ENCODE measurements at places on chromosomes 16 and 17. TPM values are rescaled to one million over a fixed set of nuclear protein-coding genes. Genes with fewer than 3 reads are reported as not detected.
A peak's percentile ranks its signal among the peaks of the same experiment; 100 is the strongest.

Gene MYCBPAP
- total RNA-seq = 1.3 TPM

Gene OTOA
- 0.10 TPM for total RNA-seq

- no peak for DNase-seq
These were observed 201.9 kb upstream of the CDH11 start for GRCh38 chr16:65323655-65324237.

DNA sequence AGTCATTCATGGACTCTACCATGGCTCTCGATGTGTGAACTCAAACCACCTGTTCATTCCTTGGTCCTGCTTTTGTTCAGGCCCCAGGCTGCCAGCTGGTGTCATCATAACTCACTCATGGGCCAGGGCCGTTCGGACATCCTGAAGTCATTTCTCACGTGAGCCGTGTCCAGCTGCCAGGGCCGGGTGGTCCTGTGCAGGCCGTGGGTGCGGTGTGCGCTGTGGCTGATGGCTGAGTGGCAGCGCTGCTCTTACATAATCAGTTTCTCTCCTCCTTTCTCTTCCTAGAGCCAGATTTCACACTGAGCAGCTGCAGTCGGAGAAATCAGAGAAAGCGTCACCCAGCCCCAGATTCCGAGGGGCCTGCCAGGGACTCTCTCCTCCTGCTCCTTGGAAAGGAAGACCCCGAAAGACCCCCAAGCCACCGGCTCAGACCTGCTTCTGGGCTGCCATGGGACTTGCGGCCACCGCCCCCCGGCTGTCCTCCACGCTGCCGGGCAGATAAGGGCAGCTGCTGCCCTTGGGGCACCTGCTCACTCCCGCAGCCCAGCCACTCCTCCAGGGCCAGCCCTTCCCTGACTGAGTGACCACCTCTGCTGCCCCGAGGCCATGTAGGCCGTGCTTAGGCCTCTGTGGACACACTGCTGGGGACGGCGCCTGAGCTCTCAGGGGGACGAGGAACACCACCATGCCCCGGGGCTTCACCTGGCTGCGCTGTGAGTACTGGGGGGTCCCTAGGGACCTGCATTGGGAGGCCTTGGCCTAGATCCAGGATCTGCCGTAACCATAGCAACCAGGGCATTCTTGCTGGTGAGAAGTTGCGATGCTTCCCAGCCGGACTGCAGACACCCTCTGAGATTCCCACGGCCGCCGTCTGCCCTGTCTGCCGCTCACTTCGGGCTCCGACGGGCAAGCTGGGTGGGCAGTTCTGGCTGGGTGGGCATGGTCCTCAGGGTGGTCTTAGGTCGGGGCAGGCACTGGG lies at the start of gene IL34:
Gene IL34, plus strand, starts transcription at position 300 of the 982 bp plus-strand sequence. Its CDS starts 389 bp downstream, at position 689.
- no peak for DNase-seq

- no peak for DNase-seq
These were observed 24.2 kb downstream of the RDM1 start for GRCh38 chr17:35906191-35906925.

DNA sequence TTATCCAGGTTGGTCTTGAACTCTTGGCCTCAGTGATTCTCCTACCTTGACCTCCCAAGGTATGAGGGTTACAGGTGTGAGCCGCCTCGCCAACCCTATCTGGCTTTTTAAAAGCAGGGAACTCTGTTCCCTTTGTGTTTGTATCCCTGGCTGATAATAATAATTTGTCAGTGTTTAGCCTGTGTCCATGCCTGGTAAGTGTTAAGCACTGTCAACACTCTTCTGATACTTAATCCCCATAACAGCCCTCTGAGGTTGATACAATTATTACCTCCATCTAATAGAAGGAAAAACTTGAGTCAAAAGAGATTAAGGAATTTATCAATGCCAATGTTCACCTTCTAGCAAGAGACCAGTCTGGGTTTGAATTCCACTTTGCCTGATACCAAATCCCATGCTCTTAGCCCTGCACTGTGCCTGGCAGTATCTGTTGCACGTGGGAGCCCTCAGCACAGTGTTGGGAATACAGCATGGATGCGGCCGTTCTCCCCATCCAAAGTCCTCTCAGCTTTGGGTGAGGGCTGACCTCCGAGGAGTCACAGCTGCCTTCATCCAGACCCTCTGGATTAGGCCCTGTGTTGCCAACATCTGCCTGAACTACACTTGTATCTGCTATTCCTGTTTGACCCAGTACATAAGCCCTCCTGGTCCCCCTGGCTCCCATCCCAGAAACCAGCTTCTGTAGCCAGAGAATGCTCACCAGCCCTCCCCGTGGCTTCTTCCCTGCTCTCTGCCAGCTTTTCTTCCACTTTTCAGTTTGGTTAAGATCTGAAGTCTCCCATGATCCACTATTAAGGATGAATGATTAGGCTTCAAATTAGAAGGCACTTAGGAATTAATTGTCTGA lies 335.6 kb upstream of the ASIC2 start:
- DNase-seq = no peak

Gene DLX3
- total RNA-seq = not detected

Gene G6PC1
- not detected for total RNA-seq

DNA sequence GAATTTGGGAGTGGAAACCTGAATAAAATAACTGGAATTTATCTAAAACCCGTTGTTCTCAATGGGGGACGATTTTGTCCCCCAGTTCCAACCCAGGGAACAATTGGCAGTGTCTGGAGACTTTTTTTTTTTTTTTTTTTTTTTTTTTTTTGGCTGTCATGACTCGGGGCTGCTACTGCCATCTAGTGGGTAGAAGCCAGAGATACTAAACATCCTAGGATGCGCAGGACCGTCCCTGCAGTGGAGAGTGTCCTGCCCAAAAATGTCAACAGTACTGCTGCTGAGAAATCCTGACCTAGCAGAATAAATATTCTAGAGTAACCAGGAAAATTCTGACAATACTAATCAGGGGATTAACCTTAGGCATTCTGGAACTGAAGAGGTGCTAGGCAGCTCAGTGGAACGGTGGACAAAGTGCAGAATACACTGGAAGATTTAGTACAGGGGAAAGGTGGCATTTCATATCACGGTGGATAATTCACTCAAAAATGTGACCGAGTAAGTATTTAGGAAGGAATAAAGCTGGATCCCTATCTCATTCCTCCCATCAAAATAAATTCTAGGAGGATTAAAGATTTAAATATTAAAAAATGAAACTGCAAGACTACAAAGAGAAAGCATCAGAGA lies 107.6 kb downstream of the SPECC1 start:
- DNase-seq = peak; percentile 10

DNA sequence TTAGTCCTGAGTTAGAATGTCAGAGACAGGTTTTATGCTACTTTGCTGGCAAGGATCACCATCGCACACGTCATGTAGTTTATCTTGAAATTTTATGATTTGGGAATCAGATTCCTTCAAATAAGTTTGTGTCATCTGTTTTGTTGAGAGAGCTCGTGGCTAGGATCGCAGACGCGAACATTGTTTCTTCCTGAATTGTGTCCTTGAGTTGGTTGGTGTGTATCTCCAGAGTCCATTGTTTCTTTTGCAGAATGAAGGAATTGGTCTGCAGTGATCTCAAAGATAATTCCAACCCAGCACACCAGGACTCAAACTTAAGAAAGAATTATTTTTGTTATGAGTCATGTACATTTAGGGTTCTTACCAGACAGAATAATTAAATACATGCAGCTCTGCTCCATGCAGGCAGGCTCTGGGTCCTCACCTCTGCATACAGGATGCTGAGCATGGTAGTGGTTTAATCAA lies 51.6 kb downstream of the PRKCA start:
- DNase-seq = no peak

DNA sequence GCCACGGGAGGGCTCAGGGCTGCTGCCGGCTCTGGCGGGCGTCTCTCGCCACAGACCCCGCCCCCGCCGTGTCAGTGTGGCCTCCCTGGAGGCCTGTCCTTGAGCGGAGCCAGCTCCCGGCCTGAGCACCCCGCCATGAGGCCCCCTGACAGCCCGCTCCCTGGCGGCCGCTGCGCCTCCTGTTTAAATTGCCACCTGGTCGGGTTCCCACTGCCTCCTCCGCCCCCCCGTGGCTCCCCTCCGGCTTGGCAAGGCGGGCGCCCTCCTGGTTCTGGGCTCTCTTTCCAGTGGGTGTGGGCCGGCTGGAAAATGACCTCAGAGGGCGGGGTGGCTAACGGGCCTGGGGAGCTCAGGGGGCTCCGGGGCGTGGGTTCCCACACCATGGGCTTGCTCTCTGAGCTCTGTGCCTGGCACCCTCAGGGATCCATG lies 42.1 kb upstream of the SSTR5 start:
- DNase-seq = no peak
